ENCODE measurements at places on chromosomes 16 and 17.

- no peak for DNase-seq
Observed at GRCh38 chr16:8373676-8374431, 216.5 kb downstream of the TMEM114 start.

DNA sequence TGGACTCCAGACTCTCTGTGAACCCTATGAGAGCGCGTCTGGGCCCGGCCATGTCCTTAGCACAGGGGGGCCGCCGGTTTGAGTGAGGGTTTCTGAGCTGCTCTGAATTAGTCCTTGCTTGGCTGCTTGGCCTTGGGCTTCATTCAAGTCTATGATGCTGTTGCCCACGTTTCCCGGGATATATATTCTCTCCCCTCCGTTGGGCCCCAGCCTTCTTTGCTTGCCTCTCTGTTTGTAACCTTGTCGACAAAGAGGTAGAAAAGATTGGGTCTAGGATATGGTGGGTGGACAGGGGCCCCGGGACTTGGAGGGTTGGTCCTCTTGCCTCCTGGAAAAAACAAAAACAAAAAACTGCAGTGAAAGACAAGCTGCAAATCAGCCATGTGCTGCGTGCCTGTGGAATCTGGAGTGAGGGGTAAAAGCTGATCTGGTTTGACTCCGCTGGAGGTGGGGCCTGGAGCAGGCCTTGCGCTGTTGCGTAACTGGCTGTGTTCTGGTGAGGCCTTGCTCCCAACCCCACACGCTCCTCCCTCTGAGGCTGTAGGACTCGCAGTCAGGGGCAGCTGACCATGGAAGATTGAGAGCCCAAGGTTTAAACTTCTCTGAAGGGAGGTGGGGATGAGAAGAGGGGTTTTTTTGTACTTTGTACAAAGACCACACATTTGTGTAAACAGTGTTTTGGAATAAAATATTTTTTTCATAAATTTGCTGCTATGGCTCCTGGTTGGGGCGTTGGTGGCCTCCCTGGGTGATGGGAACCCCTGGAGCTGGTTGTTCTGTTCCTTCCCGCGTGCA lies 23.1 kb downstream of the STAT5A start:
- peak; percentile 88 for DNase-seq

- no peak for DNase-seq
Observed at GRCh38 chr16:57143149-57143921, 42.5 kb downstream of the PSME3IP1 start.

DNA sequence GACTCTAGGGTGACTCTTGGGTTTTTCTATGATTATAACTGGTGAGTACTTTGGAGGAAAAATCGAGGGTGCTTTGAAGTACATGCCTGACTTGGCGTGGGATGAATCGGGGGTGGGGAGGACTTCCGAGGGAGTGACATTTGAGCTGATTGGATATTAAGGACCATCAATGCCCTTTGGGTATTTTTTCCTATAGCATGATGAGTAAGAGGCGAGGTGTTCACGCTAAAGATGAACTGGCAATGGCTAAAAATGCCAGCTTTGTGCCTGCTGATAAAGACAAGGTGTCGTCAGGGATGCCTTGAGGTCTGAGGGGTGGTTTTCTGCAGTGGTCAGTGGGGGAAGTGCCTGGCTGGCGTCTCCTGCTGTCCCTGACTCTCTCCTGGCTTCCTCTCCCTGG lies 25.3 kb downstream of the USP43 start:
- DNase-seq: no peak

DNA sequence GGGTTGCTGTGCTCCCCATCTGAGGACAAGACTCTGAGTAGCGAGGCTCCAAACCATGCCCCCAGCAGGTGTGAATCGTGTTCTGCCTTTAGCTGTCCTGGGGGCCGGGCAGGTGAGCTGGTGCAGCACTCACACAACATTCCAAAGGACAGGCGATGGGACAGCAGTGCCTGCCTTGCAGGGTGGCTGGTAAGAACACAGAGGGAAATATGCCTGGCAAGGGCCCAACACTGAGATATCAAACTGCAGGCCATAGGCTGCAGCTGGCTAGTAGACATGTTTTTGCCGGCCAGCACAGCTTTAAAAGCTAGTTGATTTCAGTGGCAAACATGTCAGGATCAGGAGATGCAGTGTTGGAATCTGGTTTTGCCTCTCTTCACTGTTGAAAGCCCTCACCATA lies 23.6 kb downstream of the CLEC16A start:
- no peak for DNase-seq

All from left kidney (tissue), 8 donors.